AG20443 (cell line): ENCODE measurements at places on chromosomes 16 and 17.
A peak's percentile ranks its signal among the peaks of the same experiment; 100 is the strongest.

DNA sequence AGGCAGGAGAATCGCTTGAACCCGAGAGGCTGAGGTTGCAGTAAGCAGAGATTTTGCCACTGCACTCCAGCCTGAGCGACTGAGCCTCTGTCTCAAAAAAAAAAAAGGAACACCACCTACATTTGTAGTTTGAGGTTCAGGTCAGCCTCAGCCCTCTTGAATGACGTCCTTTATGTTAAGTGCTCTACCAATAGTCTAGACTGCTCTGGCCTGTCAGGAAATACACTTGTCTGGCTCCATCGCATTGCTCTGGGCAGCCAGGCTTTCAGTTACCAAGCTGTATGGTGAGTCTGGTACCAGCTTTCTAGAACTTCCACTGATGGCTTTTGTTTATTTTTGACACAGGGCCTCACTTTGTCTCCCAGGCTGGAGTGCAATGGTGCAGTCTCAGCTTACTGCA is 11.4 kb downstream of the SOCS7 start:
- no peak for DNase-seq

- peak; percentile 45 for DNase-seq
Measured at GRCh38 chr16:9092282-9092977, 986 bp downstream of the HAPSTR1 start.

DNA sequence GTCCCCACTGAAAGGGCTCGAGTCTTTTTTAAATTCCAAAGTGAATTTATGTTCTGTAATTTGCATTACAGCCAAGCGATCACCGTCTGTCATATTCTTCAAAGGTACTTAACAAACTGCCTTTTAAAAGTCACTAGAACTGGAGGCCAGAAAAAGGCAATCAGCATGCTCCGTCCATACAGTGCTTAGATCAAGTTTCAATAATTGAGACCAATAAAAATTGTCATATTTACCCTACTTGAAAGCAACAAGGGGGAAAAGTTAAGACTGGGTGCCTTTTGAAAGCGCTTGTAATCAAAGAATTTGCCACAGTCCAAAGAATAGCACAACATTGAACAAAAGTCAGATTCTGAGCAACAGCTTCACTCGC is 9.0 kb upstream of the ZFHX3 start:
- no peak for DNase-seq

DNA sequence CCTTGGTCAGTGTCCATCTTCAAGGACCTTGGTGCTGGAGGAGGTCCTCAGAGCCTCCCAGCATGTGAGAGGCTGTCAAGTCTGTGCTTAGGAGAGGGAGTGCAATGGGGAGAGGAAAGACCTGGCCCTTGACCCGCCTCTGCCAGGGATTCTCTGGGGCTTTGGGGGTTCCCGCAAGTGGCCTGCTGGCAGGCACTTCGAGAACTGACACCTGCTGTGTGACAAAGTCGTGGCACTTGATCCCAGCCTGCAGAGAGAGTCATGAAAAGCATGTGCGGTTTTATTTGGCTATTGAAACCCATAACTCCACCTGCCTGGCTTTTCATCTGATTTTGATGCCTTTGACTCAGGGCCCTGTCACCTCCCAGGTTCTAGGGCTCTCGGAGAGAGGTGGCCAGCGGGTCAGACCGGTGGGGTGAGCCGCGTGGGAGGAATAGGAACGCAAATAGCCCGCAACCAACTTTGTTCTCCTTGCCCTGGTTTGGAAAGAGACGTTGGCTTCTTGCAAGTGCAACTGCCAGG is 42.8 kb upstream of the GSE1 start:
- no peak for DNase-seq

DNA sequence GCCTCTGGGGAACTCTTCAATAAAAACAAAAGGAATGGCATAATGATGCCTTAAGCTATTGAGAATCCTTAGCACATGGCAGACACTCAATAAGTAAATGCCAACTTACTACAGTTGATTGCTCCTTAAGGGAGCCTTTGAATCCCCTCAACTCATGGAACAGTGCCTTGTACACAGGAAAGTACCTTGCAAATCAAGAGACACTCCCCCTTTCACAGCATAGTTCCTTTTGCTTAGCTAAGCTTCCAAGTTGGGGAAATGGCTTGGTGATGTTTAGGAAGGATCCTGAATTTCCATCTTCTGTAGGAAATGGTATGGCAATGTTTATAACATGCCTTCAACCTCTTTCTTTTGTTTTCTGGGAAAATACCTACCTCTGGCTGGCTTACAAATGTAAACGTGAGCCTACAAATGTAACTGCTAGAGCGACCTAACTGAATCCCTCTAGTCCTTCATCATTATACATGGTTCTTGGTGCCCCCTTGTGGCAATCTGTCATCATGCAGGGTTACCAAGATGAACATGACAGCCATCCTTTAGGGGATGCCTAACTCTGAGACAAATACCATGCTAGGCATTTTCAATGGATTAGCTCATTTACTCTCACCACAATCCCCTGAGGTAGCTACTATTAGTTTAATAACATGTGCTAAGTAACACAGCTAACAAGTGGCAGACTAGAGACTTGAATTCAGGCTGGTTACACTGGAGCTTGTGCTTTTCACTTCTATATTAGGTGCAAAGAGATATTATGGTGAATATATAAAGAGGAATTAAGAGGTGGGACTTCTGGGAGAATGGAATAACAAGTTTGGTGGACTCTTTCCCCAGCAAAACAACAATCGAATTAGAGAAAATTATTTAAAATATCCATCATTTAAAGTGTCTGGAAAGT is 65.0 kb downstream of the MMD start:
- DNase-seq: peak; percentile 76

DNA sequence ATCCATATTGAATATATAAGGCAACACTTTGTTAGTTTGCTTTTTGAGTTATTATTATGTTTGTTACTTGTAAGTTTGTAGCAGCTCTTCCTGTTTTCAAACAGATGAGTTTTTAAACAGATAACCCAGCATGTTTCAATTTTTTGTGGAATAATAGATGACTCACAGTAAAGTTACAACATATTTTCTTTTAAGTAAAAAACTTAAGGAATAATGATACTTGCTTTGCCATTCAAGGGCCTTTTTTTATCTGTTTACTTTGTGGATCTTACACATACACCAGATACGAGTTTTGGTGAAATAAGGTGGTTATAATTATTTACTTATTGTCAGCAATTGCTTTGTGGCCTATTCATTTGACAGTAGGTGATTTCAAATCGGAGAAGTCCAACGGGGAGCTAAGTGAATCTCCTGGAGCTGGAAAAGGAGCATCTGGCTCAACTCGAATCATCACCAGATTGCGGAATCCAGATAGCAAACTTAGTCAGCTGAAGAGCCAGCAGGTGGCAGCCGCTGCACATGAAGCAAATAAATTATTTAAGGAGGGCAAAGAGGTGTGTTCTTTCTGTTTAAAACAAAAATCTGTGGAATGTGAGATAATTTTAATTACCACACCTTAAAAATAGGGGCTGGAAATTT is 66.3 kb downstream of the BPTF start:
- peak; percentile 77 for DNase-seq

- DNase-seq: no peak
Measured at GRCh38 chr17:76160896-76161528, 20.0 kb upstream of the FOXJ1 start.

DNA sequence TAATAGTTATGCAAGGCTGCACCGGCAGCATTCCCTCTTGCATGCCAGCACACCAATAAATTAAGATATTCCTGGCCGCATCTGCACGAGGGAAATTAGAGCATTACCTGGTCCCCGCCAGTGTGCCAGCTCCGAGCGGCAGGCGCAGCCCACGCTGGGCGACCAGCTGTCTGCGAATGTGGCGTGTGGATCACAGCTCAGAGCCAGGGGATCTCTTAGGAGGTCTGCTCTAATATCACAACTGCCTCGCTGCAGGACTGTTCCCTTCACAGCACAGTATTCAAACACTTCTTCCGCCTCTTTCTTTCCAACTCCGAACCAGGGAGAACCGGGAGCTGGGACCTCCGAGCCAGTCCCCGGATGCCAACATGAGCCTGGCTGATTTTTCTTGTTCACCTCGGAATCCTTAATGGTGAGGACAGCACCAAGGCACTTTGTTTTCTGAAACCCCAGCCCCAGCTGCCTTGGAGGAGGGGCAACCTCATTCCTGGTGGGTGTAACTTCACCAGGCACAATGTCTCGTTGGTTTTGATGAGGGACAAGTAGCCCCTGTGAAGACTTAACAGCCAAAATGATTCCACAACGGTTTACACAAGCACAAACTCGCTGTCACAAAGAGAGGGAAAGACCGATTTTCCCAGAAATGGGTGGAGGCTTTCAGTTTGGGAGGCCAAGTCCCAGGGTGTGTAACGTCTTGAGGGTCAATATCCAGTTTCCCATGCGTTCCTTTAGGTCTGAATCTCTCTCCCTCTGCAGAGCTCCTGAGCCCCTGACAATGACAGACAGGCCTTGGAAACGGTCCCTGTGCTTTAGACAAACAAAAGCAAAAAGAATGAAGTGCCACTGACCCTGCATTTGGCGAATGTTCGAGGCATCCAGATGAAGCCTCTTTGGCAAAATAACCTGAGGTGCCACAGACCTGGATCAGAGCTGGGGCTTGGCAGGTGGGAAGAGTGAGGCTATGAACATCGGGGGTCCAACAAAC is 213.2 kb downstream of the C16orf78 start:
- no peak for DNase-seq

- no peak for DNase-seq
Measured at GRCh38 chr17:41230094-41230493, 2.2 kb upstream of the KRTAP9-3 start.

DNA sequence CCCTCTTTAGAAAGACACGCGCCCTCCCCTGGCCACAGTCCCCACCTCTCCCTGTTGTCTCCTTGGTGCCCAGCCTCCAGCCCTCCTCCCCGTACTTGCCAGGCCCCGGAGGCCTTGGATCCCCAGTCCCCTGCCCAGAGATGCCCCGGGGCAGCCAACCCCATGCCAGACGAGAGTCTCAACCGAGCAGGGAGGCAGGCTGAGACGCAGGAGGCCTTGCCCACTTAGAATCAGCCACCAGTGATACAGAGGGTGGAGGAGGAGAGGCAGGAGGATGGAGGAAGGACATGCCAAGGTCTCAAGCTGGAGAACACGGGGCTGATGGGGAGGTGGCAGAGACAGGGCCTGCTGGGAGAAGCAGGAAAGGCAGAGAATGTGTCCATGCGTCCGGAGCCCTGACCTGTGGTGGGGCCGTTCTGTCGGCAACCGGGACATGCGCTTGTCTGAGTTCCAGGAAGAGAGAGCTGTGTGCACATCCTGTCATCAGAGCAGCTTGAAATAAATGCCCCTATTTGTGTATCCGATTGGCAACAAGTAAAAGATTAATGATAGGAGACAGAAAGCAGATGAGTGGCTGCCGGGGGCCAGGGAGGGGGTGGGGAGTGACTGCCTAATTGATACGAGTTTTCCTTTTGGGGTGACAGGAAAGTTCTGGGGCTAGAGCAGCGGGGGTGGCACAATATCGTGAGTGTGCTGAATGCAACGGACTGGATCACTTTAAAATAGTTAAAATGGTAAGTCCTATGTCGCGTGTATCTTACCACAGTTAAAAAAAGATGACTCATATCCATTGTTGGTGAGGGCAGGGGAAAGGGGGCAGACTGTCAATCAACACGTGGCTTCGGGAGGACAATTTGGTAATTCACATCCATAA is 44.7 kb upstream of the MEAK7 start:
- no peak for DNase-seq

GRCh38 chr17:9850151-9850550 is 24.4 kb downstream of the GLP2R start:
- no peak for DNase-seq

DNA sequence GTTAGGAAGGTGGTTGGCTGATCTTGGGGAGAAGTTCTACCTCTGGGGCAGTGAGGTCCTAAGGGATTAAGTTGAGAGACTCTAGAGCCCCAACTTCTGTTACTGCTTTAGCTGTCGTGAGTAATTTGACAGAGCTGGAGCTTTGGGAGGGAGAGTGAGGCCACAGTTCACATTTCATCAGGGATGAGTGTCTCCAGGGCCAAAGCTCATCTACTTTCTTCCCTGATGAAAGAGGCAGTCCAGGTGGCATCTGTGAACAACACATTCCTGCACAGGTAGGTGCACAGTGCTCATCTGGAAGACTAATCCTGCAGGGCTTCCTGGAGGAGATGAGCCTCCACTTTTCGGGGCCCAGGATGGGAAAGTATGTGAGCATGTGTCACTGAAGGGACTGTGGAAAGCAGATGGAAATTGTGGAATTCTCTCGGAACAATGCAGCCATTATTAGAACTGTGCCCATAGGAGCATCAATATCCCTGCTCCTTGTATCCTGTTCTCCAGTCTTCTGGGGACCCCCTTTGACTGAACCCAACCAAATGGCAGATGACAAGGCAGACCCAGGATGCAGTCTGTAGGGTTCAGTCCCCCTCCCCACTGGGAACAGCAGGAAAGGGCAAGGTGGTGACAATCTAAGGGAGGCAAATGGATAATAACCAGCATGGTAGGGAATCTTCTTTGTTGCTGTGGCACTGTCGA is 9.0 kb downstream of the DYNLL2 start:
- peak; percentile 4 for DNase-seq

GRCh38 chr17:64155129-64155528 is 25.2 kb upstream of the ERN1 start:
- DNase-seq: no peak

GRCh38 chr17:31692027-31692426 is 167.0 kb downstream of the COPRS start:
- no peak for DNase-seq
